Stimulated activated CD4-positive, alpha-beta T cell treated with anti-CD3 and anti-CD28 coated beads, Interleukin-1b, Interleukin-23, amount 100 ng/mL, for 1 hour (primary cell): ENCODE measurements at places on chromosomes 2 and 18.

DNA sequence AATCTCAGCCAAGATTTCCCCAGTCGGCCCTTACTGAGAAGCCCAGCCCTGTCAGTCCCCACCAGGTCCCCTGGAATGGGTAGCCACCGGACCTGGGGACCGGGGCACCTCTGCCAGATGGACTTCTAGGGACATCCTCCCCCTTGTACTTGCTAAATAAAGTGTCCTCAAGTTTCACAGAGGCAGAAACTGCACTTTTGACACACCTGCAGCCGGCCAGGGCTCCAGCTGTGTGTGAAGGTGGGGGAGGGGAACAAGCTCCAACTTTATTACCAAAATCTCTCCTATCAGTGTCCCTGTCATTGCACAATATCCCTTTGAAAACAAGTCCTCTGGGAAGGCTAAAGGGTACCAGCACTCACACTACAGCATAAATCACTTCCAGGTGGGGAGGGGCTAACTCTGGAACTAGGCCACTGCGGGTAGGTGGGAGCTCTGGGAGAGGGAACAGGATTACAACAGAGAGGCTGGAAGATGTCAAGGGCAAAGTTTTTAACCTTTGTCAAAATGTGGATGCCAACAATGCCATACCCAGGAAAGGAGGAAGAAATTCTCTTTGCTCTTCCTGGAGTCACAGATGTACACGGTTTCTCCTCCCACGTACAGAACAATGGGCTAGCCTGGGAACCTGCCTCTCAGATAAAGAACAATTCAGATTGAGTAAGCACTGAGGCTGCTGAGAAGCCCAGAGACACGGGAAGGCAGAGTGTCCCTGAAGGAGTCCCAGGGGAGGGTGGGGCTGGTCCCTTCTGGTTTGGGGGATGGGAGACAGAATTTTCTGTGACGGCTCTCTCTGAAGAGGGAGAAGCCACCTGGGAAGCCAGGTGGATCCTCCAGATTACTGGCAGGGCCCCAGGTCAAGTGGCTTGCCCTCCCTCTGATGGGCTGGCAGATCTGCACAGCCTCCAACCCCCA lies 11.0 kb downstream of the SDC1 start:
- no peak for DNase-seq

- no peak for DNase-seq
Measured at GRCh38 chr2:158172719-158173118, 71.0 kb downstream of the UPP2 start.

- DNase-seq = no peak
Measured at GRCh38 chr2:55451699-55452098, 32.0 kb upstream of the CCDC88A start.

- DNase-seq = no peak
Measured at GRCh38 chr18:24187049-24187448, 48.2 kb downstream of the CABYR start.

- DNase-seq = no peak
Measured at GRCh38 chr18:44170208-44170880, 510.3 kb upstream of the SETBP1 start.

DNA sequence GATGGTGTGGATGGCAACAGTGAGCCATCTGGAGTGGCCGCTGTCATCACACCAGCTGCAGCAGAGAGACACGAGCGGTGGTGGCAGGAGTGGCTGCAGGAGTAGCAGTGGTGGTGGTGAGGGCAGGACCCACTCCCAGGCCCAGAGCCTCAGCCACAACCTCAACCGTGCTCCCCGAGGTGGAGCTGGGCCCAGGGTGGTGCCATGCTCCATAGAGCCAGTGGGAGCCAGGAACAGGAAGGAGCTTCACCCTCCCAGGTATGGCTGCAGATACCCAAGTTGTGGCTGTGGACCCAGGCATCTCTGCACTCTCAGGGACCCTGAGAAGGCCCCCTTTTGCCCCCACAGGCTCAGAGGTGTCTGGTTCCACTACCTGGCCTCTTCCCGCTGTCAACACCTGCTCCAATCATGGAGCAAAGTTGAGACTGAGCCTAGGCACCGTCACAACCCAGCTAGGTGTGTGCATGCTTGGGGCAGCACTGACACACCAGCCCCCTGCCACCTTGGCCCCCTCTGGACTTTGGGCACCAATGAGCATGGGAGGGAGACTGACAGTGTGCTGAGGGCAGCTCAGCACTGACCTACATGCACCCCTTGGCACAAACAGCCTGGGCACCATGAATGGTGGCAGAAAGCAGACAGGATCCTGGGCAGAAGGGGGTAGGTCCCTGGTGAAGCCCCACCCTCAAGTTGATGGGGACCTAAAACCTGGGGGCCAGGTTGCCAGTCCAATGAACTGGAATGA lies 188.9 kb downstream of the NDUFA10 start:
- DNase-seq = no peak

DNA sequence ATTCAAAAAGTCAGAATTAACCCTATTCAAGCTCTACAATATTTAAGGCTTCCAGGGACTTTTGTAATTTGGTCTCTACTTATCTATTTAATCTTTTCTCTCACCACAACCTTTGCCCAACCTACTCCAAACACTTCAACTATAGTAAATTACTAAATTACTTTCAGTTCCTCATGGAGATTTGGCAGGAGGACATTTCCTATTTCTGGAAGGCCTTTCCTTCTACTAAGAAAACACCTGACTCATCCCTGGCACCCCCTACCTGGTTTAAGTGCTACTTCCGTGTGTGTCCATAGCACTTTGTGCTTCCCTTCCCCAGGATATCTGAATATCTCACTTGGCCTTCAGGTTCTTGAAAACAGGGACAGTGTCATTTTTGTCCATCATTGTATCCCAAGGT lies 96.3 kb downstream of the UPP2 start:
- no peak for DNase-seq

DNA sequence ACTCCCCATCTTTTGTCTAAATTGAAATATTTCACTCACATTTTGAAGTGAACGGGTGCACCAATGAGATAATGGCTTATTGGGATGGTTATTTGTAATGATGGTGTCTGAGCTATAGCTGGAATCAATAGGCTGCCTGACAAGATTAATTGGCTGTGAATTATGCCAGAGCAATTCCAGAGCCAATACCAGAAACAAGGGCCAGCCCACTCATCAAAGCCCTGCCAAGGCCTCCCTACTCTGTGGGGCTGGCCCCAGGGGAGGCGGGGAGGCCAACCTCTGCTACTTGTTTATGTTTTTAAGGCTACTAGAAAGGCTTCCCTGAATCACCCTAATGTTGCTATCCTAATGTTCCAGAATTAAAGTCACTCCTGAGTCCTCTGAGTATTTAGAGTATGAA lies 29.1 kb upstream of the NEMP2 start:
- no peak for DNase-seq

- DNase-seq = no peak
Measured at GRCh38 chr2:224069172-224069571, 30.1 kb upstream of the SERPINE2 start.

DNA sequence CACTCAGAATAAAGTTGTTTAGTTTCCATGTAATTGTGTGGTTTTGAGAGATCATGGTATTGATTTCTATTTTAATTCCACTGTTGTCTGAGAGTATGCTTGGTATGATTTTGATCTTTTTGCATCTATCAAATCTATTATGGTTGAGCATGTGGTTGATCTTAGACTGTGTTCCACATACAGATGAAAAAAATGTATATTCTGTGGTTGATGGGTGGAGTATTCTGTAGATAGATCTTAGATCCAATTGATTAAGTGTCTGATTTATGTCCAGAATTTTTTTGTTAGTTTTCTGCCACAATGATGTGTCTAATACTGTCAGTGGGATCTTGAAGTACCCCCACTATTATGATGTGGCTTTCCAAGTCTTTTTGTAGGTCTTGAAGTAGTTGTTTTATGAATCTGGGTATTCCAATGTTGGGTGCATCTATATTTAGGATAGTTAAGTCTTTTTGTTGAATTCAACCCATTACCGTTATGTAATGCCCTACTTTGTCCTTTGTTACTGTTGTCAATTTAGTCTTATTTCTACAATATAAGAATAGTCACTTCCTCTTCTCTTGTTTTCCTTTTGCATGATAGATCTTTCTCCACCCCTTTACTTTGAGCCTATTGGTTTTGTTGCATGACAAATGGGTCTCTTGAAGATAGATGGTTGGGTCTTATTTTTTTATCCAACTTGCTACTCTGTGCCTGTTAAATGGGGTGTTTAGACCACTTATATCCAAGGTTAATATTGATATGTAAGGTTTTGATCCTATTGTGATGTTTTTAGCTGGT lies 101.8 kb downstream of the TRABD2A start:
- DNase-seq = no peak

GRCh38 chr2:241904791-241905710 lies 35.5 kb downstream of the RTP5 start:
- no peak for DNase-seq
